Forelimb muscle (tissue), 1 donor: ENCODE measurements at places on chromosomes 2 and 18. TPM values are rescaled to one million over a fixed set of nuclear protein-coding genes. Genes with fewer than 3 reads are reported as not detected.

The SIX3 gene
- not detected for polyA plus RNA-seq

The DCDC2C gene
- 0.46 TPM for polyA plus RNA-seq

The CAVIN2 gene
- 33.8 TPM for polyA plus RNA-seq

The SLC9A4 gene
- polyA plus RNA-seq, result not detected

The SLC8A1 gene
- 6.5 TPM for polyA plus RNA-seq

The SCN3A gene
- polyA plus RNA-seq, result 0.53 TPM

The RASGRP3 gene
- polyA plus RNA-seq, result 29.9 TPM

The PCARE gene
- polyA plus RNA-seq, result 0.25 TPM

The KYNU gene
- polyA plus RNA-seq, result 0.67 TPM
